Head of caudate nucleus (tissue), 42 donors: ENCODE measurements at places on chromosomes 11 and 22.

GRCh38 chr11:94134651-94135512 lies 6.2 kb downstream of the PANX1 start:
- DNase-seq: peak; percentile 44

DNA sequence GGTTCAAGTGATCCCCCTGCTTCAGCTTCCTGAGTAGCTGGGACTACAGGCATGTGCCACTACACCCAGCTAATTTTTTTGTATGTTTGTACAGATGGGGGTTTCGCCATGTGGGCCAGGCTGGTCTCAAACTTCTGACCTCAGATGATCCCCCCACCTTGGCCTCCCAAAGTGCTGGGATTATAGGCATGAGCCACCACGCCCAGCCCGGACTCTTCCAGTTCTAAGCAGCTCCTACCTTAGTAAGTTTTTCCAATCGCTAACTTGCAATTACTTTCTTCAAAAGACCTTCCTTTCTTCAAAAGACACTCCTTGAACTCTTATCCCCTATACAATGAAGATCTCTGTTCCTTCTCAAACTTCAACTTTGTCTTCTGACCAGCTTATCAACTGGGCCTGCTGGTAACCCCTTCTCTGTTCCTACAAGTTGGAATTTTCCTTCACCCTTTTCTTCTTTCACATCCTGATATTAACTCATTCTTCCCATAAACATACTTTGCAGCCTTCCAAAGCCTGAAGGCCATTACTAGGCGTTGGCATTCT lies 25.8 kb downstream of the RBFOX2 start:
- DNase-seq: no peak

- DNase-seq: no peak
Observed at GRCh38 chr22:39713799-39714290, 143.3 kb downstream of the CACNA1I start.

DNA sequence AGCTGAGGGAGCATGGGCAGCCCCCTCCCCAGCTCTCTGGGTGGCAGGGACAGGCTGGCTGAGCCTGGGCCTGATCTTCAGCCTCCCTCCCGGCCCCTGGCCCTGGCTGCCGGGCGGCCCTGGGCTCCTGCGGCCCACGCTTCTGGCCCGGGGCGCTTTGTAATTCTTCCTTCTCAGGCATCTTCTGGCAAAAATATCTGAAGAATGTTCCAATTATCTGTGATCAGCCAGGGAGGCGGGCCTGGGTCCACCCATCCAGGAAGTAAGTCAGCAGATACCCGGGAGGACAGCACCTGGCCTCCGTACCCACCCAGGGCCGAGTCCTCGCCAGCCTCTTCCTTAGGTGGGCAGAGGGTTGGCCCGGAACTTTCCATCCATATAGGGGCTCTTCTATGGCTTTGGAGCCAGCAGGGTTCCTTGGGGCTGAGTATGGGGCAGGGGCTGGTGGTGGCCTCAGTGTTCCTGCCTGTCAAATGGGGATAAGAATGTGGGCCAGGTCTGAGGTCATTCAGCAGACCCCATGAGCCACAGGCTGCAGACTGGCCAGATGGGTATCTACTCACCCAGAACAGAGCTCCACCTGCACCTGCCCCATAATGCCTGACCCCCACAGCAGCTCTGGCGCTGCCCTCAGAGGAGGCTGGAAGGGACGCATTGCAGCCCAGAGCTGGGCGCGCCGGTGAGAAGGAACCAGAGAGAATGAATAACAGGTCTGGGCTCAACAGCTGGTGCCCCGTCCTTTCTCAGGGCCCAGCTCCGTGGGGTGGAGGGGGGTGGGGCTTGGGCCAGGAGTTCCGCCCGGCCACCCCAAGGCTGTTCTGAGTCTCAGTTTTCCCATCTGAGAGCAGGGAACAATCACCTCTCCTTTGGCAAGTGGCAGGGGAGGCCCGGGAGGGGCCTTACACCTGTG lies 16.2 kb downstream of the WNT7B start:
- no peak for DNase-seq

GRCh38 chr11:108726077-108726800 lies 61.4 kb downstream of the DDX10 start:
- no peak for DNase-seq

GRCh38 chr11:34850334-34850733 lies 65.8 kb downstream of the APIP start:
- DNase-seq: no peak

DNA sequence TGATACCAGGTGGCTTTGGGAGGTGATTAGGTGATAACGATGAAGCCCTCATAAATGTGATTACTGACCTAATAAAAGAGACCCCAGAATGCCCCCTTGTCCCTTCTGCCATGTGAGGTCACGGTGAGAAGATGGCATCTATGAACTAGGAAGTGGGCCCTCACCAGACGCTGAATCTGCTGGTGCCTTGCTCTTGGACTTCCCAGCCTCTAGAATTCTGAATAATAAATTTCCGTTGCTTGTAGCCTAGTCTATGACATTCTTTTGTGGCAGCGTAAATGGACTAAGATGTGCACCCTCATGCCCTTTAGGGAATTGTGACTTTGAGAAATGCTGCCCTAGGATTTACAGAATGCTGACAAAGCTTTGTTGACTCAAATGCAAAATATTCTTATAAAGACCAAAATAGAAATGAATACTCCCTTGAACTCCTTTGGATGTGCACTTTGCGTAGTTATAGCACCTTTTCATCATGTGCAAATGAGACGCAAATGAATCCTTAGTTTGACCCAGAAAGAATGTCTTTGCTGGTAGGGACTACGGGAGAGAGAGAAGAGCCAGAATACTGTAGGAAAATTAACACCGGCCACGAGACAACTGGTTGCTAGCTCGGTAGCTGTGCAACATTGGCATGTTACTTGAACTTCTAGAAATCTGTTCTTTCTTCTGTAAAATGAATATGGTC lies 24.8 kb upstream of the EHF start:
- no peak for DNase-seq

DNA sequence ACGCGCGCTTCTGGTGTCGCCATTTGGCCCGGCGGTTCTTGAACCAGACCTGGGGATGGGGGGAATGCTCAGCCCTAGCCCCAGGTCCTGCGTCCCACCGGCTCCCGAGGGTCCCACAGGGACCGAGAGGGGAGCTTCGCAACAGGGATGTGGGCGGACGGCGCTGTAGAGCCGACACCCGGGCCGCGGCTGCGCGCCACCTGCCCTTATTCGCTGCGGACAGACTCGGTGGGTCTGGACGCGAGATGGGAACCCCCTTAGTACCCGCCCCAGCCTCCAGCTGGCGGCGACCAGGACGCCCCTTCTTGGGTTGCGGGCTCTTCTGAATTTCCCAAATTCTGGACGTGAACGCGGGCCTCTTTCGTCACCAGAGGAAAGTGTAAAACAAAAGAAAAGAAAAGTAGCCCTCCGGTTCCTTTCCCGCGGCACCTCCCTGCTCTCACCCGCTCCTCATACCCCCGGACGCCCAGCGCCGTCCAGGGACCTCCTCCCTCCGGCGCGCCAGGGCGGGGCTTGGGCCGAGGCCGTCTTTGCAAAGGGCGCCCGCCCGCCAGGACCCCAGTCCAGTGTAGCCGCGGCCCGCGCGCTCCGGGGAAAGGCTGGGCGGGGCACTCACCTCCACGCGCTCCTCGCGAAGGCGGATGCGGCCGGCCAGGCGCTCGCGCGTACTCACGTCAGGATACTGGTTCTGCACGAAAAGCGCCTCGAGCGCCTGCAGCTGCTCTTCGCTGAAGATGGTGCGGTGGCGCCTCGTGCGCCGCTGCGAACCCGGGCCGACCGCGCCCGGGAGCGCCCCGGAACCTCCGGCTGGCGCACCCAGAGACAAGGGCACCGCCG lies 827 bp downstream of the GSC2 start:
- no peak for DNase-seq

DNA sequence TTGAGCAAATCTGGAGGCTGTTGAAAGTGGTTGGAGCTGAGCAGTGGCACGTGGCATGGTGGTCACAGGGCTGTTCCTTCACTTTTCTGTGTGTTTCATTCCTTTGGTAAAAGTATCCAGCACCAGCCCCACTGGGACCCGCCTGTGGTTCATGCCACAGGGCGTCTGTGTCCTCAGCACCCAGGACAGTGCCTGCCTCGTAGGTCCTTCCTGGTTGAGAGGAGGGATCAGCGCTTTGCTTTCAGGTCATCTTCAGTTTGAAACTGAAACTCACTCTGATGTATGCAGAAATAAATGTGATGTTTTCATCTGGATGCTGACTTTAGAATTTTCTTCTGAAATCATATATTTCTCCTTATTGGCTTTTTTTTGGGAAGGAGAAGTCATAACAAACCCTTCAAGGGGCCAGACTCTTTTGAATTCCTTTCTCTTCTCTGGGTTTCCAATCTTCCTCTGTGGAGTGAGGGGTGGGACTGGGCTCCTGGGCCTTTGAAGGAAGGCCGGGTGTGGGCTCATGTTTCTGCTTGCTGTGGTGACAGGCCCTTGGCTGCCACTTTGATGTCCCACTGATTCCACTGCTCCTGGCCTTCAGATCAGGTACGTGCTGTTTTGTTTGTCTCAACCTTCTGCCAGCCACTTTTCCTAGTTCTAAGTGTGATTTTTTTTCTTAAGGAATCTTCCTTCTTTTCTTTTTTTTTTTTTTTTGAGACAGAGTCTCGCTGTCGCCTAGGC lies 26.2 kb downstream of the TBC1D22A start:
- DNase-seq: no peak

- no peak for DNase-seq
Observed at GRCh38 chr22:32695451-32695891, 106.0 kb upstream of the TIMP3 start.

DNA sequence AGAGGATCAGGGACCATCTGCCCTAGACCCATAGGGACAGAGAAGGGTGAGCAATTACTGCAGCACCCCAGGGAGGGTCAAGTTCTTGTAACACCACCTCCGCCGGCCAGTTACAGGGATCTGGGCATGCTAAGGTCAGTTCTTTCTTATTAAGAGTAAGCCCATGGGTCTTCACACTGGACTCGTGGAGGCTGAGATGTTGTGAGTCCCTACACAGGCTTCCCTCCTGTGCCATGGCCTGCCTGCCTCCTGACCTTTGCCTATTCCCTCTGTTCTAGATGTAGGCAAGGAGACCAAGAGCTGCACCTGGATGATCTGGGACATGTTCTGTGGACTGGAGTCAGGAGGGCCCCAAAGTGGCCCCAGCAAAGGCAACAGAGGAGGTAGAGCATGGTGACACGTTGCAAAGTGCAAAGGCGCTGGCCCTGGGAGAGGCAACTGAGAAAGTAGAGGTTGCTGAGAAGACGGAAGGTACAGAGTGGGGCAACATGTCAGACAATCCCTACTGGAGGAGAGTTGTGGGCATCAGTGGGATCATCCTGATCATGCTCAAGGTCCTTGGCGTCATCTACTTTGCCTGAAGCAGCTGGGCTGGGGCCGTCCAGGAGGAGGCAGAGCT lies 16.3 kb upstream of the GNAZ start:
- no peak for DNase-seq

DNA sequence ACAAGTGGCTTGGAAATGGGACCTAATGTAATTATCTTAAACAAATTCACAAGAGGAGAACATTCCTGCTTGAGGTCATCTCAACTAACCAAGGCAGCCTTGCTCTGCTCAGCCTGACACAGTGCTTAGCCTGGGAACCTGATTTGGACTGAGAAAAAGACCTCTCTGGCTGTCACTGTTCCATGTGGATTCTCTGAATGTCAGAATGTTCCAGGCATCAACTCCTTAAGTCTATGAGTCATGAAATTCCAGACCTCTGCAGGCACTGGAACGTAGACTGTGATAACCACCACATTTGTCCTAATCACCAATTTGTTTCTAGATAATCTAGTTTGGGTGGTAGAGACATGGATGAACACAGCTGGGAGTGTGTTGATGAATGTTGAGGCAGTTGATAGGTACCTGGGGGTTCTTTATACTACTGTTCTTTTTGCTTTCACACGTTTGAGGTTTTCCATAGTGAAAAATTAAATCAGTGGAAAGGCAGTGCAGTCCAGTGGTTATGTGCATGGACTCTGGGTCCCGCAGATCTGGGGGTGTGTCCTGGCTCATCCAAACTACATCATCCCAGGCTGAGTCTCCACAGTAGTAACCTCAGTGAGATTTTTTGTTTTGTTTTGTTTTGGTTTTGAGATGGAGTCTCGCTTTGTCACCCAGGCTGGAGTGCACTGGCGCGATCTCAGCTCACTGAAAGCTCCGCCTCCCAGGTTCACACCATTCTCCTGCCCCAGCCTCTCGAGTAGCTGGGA lies 269.6 kb downstream of the MN1 start:
- no peak for DNase-seq

GRCh38 chr22:48088926-48089536 lies 1326.6 kb downstream of the TBC1D22A start:
- DNase-seq: no peak

- peak; percentile 93 for DNase-seq
Observed at GRCh38 chr11:3841426-3842350, 929 bp upstream of the RHOG start.

DNA sequence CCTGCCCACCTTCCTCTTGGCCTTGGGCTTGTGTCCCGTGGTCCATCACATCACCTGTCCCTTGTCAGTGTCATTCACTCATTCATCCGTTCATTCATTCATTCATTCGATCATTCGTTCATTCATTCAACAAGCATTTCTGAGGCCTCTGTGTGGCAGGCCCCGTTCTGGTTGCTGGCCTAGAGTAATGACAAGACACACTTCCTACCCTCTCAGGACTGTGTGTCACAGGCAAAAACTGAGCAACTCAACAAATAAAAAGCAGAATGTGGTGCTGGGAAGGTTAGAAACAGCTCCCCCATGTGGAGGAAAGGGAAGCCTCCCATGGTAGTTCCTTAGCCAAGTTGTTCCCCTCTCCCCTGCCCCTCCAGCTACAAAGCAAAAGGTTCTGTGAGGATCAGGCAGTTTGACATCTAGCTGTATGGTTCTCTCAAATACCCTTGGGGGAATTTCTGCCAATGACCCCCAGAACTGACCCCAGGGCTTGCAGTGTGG lies 1.6 kb upstream of the OMP start:
- DNase-seq: no peak

DNA sequence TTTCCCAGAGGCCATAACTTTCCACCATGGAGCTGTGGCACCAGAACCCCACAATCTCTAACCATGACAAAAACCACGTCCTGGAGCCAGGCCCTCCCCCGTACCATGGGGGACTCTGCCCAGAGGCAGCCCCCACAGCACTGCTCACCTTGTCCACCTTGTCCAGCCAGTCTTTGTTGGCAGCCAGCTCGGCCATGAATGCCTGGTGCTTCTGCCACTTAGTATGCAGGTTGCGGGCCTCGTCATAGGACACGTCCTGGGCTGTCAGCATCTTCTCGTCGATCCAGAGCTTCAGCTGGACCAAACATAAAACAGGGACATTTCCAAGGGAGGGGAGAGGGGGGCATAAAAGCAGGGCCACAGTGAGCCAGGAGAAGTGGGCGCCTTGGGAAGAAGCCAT lies 20.8 kb upstream of the RBM4B start:
- no peak for DNase-seq

DNA sequence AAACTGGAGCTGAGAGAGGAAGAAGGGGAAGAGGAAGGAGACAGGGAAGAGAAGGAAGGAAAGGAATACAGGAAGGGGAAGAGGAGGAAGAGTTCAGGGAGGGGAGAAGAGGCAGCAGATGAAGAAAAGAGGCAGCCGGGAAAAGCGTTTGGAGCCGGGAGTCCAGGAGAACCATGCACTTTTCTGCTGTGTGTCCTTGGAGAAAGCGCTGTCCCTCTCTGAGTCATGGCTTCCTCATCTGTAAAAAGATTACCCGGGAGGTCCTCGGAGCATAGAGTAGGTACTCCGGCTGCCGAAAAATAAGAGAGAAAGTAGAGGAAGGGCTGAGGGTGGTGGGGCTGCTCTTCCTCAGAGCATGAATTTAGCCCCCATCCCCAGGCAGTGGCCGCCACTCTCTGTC lies 226.9 kb downstream of the MN1 start:
- no peak for DNase-seq
